Hematopoietic multipotent progenitor cell treated with erythropoietin and hydrocortisone succinate and interleukin-3 and kit ligand, for 8 days (in vitro differentiated cells): ENCODE measurements at places on chromosomes 2 and 18.
A peak's percentile ranks its signal among the peaks of the same experiment; 100 is the strongest.

DNA sequence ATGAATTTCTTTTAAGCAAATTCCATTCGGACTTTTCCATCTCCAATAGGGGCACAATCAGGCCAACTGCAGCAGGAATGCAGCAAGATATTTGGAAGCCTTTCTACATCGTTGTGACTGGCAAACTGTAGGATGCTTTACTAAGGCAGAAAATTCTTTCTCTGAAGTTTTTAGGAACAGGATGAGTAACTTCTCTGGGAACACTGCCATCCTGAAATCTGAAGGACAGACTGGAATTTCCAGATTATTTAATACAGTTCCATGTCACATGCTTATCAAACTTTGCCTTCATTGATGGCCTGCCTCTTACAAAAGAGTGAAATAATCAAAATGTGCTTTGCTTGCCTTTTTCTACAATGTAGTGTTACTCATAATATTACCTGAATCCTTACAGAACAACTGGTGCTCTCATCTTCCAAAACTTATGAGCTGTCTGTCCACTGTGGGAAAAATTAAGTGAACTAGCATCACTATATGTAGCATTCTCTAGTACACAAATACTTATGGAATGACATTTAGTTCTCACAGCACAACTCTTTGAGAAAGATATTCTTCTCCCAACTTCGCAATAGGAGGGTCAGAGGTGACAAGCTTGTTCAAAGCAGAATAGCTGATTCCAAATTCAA lies 32.0 kb upstream of the MAP2 start:
- DNase-seq = no peak

- no peak for DNase-seq
These were observed 899.7 kb upstream of the CDH2 start for GRCh38 chr18:29076645-29077044.

GRCh38 chr2:33498291-33498956 lies 22.0 kb downstream of the RASGRP3 start:
- no peak for DNase-seq

DNA sequence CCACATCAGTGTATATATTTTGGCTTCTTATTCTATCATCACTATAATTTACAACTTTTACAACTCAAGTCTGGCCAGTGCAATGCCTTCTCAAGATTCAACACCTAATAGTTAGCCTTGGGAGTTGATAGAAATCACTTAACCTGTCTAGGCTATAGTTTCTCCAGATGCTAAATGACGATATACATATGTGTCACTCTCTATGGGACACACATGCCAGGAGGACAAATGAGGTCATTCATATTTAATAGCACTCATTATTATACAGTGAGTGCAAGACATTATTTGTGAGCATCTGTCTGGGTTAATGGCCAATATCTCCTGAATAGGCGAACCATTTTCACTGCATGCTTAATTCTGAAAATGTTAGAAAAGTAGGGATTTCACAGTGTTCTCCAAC lies 89.8 kb downstream of the ALK start:
- no peak for DNase-seq

- DNase-seq = peak; percentile 77
These were observed 1.6 kb upstream of the IGFBP5 start for GRCh38 chr2:216696751-216697560.

DNA sequence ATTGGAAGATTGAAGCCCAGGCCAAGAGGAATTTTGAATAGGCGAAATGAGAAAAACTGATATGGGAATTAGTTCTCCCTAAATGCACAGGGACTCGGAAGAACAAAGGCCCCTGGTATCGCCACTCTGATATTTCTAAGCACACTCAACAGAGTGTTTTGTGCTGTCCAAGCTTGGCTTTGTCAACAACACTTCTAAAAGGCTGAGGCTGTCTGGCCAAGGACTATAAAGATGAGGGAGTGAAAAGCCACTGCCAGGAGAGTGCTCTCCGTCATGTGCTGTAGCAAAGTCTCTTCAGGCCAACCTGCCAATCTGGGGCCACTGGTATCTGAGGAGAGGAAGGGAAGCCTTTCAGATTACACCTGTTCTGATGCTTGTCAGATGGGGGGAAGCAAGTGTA lies 611.2 kb upstream of the PIK3C3 start:
- no peak for DNase-seq

DNA sequence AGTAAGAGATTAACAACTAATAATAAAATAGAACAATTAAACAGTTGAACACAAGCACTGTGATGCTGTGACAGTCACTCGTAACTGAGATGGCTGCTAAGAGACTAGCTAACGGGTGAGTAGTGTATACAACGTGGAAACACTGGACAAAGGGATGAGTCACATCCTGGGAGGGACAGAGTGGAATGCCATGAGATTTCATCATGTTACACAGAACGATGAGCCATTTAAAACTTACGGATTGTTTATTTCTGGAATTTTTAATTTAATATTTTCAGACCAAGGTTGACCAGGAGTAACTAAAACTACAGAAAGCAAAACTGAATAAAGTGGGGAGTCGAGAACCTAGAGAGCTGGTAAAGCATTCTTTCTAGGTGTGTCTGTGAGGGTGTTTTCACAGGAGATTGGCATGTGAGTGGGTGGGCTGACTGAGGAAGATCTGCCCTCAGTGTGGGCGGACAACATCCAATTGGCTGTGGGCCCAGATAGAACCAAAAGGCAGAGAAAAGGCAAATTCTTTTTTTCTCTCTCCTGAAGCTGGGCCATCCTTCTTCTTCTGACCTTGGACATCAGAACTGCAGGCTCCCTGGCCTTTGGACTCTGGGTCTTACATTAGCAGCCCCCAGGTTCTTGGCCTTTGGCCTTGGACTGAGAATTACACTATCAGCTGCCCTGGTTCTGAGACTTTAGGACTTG lies 14.6 kb downstream of the TMSB10 start:
- peak; percentile 56 for DNase-seq

DNA sequence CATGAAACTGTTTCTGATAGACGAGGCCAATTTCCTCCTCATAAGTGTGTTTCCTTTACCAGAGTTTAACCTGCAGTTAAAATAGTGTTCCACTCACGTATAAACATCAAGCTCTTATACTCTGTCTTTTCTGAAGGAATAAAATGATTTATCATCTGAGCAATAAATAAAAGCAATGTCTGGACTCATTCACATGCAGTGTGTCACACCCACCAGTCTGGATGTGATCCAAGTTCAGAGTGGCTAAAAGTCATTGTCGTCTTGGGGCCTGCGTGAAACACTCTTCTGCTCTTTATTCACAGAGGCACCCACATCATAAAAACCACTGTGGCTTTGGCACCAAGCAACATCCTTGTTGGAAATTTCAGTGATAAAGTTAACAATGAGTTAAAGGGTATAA lies 19.5 kb upstream of the SLC9A4 start:
- DNase-seq = peak; percentile 21

DNA sequence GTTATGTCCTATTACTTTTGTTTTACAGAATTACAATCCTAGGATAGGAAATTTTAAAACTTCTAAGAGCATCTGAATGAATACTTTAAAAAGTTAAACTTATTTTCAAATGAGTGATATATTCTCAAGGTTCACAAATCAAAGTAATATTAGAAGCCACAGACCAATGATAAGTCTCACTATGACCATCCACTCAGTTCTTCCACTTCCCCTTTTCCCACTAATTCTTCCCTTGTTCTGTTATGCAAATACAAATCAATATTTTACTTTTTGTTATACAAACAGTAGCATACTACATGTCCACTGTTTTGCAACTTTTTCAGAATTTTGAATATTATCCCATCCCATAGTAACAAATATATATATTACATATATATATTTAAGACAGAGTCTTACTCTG lies 20.2 kb downstream of the USP37 start:
- no peak for DNase-seq

DNA sequence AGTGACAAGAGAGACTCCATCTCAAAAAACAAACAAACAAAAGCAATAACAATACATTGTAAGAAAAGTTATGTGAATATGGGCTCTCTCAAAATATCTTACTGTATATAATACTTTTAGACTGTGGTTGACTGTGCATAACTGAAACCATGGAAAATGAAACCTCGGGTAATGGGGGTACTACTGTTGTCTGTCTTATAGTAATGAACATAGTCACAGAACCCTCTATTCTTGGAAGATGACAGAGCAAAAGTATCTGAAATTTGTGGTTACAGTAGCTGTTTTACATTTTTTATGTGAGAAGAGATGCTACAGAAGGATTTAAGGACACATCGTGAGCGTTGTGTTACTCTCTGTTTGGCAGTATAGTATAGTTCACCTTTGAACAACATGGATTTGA lies 60.5 kb downstream of the MAP4K4 start:
- DNase-seq = no peak

- DNase-seq = no peak
These were observed 869.2 kb downstream of the BCL11A start for GRCh38 chr2:59684116-59684770.

- DNase-seq = no peak
These were observed 164.6 kb downstream of the VWC2L start for GRCh38 chr2:214575465-214575864.

DNA sequence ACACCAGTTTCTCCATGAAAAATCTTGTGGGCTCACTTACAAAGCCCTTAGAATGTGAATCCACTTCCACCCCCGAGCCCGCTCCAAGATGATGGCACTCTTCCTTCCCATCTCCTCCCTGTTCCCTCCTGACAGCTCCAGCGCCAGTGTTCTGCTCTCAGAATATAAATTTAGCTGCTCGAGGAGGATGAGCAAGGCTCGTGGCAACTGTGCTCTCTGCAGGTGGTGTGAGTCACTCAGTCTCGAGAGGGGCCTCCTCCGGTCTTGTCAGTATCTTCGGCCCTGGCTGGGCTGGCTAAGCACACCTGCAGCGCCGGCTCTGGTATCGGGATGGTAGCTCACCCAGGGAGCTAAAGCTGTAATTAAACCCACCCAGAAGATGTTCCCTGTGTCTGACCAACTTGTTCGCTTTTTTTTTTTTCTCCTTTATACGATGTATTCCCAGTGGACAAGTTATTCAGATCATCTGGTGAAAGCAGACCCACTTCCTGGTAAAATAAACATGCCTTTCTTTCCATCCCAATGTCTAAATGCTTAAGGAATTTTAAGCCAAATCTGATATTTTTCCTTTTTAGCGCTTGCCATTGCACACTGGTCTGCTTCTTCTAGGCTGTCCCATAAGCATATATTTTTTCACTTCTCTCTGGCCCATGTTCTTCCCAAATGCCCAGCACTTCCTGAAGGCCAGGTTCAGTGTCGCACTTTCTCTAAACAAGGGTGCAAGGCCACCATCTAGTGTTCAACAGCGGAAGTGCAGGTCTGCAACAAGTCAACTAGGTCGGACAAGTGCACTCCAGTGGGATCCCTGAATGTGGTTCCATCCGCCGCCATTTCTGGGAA lies 31.4 kb upstream of the YPEL5 start:
- DNase-seq = peak; percentile 79

DNA sequence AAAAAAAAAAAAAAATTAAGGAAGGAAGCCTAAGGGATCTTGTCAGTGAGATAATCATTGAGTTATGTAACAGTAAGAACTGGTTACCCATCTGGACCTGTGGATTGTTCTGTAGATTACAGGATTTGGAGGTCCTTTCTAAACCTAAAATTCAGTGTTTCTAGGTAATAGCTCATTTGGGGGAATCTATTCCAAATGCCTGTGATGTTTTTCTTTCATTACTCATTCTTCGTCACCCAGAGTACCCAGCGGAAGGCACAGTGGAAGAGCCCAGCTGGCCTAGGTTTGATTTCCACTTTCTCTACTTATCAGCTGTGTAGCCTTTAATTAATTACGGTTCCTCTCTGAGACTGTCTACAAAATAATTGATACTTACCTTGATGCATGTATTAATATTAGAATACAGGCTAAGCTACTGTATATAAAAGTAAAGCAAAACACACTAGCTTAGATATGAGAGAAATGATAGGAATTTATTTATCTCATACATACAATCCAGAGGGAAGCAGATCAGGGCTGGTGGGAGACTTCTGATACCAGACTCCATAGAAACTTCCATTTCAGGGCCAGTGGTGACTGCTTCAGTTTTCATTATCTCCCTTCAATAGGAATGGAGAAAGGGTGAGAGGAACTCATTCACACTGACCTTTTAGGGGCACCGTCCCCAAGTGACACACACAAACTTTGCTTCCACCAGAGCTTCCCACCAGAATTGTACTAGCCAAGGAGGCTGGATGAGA lies 115.8 kb upstream of the NOSTRIN start:
- DNase-seq = no peak

DNA sequence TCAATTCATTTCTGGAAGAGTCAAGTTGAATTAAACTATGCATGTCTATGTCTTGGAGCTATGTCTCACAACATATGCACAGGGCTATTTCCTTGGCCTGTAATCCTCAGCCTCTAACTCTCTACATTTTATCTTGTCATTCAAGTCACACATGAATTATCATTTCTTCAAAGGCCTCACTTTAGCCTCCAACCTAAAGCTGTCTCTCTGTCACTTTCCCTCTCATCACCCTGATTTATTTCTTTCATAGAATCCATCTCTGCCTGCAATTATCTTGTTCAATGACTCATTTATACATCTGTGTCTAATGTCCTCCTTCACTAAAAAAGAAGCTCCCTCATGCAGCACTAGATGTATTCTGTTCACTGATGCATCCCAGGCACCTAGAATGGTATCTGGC lies 614.2 kb upstream of the REG3G start:
- no peak for DNase-seq

DNA sequence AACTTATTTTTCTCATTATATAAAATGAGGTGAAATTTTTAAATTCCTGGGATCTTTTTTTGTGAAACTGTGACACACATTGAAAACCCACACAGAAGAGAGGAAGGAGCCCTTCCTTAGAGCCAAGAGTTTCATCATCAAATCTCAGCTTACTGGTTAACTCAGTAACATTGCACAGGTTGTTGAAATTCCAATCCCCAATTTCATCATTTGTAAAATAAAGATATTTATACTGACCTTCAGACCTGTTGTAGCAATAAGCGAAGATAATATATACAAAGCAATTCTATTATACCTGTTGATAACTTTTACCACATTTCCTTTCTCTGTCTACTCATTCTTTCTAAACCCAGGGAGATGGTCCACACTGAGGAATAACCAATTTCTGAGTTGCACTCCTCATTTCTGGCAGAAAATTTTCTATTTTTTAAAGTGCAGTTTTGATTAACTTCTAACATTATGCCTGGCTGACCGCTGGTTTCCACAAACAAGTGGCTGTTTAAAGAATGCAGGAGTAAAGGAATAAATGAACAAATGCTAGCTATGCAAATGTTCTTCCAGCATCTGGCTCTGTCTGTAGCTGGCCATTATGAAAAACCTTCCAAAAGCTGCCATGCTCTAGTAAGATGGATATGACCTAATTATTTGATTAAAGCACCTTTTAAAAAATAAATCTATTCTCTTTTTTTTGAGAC lies 105.7 kb upstream of the LINC00305 start:
- DNase-seq = no peak

DNA sequence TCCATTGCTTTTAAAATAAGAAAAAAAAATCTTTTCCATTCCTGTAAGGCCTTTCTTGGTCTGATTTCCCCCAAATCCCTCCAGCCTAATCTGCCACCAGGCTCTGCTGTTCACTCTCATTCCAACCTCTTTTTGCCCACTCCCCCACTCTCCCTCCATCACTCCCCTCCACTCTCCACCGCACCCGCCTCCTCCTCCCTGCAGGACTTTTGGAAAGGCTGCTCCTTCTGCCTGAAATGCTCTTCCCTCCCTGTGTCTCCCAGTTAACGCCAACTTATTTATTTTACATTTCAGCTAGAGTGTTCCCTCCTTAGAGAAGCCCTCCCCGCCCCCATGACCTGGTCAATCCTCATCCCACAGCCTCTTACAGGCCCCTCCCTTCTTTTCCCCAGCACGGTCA lies 4.7 kb upstream of the WNT6 start:
- no peak for DNase-seq
